RWPE1 (cell line): ENCODE measurements at places on chromosomes 12 and 14.

DNA sequence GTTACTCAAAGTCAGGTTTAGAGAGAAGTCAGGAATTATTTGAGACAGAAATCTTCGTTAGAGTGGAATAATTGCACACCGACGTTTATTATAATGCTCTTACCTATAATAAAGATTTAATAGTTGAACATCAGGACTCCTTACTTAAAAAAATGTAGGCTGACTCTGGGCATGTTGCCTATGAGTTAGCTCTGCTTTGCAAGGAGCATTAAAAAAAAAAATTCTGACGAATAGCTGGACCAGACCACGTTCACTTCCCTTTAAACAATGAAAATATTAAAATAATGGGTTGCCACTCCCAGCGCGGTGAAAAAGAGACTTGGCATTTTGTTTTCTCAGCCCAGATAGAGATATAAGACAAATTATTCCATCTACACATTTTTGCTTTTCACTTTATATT is 574 bp upstream of the FANCM start:
- no peak for DNase-seq

DNA sequence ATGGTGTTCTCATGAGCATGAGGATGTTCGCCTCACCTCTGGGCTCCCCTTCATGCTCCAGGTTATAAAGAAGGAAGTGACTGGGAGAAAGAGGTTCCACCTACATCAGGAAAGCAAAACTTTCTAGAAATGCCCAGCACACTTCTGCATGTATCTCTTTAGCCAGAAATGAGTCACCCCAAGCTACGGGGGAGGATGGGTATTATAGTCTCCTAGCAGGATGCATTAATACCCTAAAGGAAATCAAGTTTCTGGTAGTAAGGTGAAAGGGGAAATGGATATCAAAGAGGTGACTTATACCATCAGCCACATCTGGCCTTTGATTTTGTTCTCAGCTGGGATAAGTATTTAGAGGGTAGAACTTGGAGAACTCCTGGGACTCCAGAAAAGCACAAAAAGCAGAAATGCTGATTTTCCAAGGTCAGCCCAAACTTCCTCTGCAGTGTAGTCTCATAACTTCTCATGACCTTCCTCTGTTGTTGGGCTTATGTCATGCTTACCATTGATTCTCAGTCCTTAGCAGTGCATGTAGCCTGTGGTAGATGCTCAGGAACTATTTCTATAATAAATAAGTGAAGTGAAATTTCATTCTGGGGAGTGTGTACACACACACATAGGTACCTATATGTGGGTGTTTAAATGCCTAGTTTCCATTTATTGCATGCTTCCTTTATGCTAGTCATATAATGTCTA is 209.4 kb upstream of the CRY1 start:
- no peak for DNase-seq

- DNase-seq, result peak; percentile 80
Measured at GRCh38 chr12:53825246-53826081, 73.7 kb upstream of the CISTR start.

GRCh38 chr14:45970621-45971020 is 681.0 kb downstream of the RPL10L start:
- no peak for DNase-seq

DNA sequence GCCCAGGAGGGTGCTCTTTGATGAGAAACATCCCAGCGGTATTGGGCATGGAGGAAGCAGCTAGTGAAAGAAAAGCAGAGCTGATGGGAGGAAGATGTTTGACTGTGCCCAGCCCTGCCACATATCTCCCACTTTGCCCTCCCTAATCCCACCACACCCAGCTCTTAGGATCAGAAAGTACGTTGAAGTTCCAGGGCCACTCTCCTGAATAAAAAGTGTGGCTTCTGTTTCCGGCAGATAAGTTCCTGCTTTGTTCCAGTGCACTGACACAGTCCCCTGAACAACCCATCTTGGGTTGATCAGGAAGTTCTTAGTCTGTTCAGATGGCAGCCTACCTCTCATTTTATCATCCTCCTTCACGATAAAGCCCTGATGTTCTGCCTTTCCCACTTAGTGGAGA is 16.5 kb downstream of the TPCN1 start:
- no peak for DNase-seq

DNA sequence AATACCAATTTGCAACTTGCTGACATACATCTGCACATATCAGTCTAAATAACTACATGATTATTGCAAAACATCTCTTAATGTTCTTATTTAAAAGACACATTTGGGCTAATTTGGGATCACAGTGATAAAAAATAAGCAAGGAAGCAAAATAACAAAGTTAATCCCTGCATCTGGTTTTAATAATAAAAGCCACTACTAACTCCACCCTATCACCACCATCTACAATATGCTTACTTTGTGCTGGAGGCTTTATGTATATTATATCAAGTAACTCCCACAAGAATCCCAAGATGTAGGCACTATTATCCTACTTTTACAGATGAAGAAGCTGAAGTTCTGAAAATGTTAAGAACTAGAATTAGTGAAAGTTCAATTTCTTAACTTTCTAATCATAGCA is 45.7 kb downstream of the TAOK3 start:
- no peak for DNase-seq

DNA sequence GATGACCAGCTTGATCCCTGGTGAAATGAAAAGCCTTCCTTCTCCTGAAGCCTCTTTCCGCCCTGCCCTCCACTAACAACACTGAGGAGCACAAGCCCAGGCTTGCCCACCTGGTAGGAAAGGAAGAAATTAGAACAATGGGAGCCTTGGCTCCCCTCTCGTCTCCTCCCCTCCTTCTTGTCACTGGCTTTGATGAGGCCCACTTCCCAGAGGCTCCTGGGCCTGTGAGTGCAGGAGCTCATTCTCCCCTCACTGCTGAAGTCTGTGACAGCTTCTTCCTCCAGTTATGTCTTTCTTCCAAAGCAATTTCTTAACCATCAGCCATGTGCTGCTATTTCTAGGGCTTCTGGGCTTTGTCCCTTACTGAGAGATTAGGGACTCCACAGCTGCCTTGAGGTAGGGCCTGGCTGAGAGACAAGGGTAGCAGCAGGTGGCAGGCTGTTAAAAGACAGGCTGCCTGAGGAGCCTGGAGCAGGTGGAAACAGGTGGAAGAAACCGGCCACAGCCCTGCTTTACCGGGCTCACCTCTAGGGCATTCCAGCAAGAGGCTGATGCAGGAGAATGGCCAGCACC is 53.6 kb upstream of the SRSF5 start:
- DNase-seq, result peak; percentile 79

DNA sequence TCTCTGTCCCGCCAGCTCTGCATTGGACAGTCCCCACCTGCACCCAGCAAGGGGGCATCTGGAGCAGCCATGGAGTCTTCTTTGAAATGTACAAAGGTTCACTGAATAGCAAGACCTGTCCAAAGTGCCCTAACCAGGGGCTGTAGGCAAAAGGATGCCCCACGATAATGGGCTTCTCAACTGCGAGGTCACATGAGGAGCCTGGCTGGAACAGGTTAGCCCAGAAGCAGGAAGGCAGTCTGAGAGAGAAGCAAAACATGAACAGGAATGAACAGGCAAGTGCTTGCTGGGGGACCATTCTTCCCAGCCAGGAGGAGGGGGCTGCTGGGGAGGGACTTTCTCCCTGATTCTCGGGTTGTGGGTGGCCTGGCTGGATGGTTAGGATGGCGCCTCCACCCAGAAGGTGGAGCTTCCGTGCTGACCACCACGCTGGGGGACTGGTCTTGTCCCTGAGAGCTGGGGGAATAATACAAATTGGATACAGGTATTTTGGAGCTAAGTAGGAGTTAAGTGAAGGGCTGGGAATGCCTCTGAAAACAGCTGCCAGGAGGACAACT is 7.1 kb downstream of the KRT85 start:
- DNase-seq, result no peak

GRCh38 chr12:64736771-64737170 is 22.4 kb downstream of the GNS start:
- DNase-seq, result no peak
